ENCODE measurements at places on chromosomes 5 and 9.

DNA sequence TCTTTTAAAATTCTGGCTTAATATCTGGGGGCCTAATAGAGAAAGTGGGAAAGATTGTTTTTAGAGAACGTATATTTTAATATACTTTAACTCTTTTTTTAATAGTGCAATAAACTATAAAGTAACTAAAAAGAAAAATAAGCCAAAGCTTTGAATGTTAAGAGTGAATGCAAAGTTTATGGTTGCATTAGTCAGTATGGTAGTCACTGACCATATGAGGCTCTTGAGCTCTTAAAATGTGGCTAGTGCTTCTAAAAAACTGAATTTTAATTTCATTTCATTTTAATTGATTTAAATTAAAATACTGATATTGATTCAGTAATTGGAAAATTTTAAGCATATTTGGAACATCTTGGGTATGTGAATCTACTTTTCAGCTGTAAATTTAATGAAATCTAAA, 310.7 kb downstream of the PJA2 start:
- no peak for DNase-seq

DNA sequence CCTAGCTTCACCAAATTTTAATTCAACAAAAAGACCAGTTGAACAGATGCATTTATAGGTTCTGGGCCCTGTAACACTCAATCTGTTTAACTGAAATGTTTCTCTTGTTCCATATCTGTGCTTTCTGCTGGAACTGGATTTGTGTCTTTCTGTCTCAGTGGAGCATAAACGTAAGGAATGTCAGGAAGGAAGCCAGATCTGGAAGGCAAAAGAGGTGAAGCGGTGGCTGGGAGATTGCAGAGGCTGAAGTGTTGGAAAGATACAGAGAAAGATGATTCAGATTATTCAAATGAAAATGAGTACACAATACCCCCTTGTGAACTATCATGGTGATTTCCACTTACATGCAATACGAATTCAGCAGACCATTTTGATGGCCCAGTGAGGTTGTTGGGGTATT, 406.8 kb downstream of the BRINP1 start:
- DNase-seq = no peak

DNA sequence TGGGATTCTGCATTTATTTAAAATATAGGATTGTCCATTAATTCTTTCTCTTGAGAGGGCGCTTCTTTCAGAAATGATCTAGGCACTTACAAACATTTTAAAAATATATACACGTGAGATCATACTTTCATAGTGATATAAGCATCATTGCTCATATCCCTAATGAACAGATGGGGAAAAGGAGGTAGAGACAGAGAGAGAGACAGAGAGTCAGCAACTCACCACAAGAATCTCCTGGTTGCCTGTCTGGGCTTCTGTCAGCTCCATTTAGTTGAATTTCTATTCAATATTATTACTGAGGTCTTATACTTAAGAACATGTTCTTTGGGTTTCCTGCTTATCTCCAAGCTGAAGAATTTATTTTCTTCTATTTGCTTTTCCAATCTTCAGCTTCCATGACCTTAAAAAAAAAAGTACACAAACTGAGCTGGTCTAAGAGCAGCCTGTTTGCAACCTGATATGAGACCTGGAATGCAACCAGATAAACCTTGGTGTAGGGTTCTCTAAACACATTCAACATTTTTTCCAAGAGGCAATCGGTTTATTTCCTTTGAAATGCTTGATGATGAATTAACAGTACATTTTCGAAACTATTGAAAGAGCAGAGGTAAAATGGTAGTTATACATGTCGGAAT, 51.6 kb upstream of the LIFR start:
- no peak for DNase-seq

DNA sequence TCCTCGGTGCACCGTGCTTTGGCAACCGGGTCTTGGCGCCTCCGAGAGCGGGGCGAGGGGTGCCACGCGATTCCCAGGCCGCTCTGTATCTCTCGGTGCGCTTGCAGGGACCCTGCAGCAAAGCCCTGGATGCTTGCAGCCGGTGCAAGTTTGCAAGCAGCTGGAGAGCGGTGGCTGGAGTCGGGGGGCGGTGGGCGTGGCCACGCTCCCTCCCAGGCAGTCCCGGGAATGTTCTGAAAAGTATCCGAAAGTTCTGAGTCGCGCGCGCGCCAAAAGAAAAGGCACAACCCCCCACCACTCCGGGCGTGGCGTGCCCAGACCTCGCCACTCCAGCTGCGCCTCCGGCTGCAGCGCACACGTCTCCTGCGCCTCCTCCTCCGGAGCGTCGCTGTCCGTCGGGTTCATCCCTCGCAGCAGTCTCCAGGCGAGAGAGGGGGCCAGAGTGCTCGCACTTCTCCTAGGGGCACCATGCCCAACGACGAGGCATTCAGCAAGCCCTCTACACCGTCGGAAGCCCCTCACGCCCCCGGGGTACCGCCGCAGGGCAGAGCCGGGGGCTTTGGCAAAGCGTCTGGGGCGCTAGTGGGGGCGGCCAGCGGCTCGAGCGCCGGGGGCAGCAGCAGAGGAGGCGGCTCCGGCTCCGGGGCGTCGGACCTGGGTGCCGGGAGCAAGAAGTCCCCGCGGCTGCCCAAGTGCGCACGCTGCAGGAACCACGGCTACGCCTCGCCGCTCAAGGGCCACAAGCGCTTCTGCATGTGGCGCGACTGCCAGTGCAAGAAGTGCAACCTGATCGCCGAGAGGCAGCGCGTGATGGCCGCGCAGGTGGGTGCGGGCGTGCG, at the start of gene DMRT1:
Gene DMRT1, plus strand, starts transcription at position 327 of the 839 bp plus-strand sequence. Its CDS starts 142 bp downstream, at position 469.
- no peak for DNase-seq

GRCh38 chr5:140346348-140347221, at the start of gene HBEGF:
Gene HBEGF (minus strand): TSS chr5:140346603. CDS start chr5:140346328, 275 bp downstream.
- DNase-seq = peak; percentile 86

GRCh38 chr5:133933169-133933509, 35.3 kb downstream of the C5orf15 start:
- no peak for DNase-seq

- no peak for DNase-seq
These were observed 8.5 kb downstream of the ARL15 start for GRCh38 chr5:54301849-54302248.

DNA sequence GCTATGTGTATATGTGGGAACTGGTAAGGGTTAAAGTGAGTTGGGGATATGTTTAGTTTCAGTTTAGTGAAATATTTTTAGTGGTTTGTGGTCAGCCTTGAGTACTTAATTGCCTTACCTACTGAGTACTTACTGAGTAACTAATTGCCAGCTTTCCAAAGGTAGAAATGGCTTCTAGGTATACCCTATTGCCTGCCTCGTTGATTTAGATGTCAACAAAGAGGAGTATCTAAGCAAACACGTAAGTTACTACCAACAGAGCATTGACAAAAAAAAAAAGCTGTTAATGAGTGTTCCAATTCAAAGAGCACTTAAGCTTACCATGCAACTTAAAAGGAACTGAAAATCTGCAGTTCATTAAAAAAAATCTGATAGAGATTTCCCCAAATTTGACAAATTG, 8.8 kb downstream of the ATP10B start:
- DNase-seq = no peak

- DNase-seq = peak; percentile 4
These were observed 34.0 kb upstream of the FGF1 start for GRCh38 chr5:142719836-142720370.

DNA sequence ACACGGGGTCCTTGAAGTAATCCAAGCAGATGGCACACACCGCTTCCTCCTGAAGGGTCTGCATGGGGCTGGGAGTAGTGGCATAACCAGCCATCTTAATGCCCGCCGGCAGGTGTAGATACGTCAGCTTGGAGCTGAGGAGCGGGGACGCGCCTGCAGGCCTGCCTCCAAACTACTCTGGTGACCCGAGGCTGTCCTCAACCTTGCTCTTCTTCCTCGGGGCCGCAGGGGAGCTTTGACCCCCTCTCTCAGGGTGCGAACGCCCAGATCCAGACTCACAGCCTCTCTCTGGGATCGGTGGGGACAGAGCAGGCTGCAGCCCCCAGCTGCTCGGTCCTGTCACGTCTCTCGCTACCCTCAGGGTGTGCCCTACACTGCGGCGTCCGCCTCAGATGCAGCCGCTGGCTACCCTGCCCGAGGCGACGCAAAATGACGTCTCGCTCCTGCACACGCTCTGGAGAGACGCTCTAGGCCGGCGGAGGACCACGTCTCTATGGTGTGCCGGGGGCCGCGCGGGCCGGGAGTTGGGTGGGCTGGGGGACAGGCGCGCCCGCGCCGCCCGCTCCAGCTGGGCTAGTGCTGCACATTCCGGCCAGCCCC, at the start of gene TRIM52:
Gene TRIM52, minus strand, starts transcription at position 424 of the 600 bp plus-strand sequence. Its CDS starts 330 bp downstream, at position 94.
- DNase-seq = peak; percentile 94

GRCh38 chr5:158058208-158059120, 199.5 kb upstream of the CLINT1 start:
- DNase-seq = no peak

DNA sequence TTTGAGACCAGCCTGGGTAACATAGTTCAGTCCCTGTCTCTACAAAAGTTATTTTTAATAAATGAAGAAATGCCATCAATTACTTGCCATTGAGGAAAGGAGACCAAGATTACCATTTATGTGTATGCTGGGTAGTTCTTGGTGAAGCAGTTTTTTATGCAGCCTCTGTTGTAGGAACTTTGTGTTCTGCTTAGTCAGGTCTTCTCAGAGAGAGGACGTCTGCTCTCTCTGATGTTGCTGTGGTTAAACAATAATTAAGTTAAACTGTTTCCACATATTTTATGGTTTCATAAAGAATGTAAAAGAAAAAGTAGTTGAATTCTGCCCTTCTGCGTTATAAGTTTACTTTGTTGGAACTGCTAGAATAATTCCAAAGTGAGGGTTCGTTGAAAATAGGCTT, 210.5 kb downstream of the KDM4C start:
- no peak for DNase-seq

GRCh38 chr5:144191998-144192397, 21.3 kb downstream of the KCTD16 start:
- no peak for DNase-seq

GRCh38 chr5:67996596-67996995, 219.0 kb upstream of the PIK3R1 start:
- DNase-seq = no peak

DNA sequence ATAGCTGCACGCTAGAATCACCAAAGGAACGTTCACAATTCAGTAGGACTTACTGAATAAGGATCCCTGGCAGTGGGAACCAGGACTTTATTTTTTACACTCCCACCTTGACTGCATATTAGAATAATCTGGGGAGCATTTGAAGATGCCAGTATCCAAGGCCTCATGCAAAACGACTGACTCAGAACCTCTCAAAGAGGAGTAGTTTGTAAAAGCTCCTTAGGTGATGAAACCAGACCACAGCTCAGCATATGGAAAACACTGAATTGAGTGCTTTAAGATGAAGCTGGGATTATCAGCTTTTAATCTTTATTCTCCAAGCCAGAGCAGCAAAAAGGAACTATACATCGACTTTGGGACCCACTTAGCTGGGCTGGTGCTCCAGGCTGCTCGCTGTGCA, 288.3 kb downstream of the MLLT3 start:
- DNase-seq = no peak

DNA sequence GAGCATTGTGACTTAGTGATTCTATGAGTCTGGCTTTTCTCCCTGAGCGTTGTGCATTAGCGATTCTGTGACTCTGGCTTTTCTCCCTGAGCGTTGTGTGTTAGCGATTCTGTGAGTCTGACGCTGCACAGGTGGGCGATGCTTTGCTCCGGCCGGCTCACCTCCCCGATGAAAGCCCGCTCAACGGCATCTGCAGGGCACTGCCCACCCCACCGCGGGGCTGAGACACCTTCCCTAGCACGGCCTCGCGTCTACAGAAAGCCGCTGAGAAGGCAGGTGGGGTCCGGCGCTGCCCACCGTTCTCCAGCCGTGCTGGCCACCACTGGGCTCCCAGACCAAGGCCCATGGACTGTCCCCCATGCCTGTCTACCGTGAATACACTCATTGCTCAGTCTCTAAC, 12.8 kb upstream of the SLC9A3 start:
- no peak for DNase-seq

DNA sequence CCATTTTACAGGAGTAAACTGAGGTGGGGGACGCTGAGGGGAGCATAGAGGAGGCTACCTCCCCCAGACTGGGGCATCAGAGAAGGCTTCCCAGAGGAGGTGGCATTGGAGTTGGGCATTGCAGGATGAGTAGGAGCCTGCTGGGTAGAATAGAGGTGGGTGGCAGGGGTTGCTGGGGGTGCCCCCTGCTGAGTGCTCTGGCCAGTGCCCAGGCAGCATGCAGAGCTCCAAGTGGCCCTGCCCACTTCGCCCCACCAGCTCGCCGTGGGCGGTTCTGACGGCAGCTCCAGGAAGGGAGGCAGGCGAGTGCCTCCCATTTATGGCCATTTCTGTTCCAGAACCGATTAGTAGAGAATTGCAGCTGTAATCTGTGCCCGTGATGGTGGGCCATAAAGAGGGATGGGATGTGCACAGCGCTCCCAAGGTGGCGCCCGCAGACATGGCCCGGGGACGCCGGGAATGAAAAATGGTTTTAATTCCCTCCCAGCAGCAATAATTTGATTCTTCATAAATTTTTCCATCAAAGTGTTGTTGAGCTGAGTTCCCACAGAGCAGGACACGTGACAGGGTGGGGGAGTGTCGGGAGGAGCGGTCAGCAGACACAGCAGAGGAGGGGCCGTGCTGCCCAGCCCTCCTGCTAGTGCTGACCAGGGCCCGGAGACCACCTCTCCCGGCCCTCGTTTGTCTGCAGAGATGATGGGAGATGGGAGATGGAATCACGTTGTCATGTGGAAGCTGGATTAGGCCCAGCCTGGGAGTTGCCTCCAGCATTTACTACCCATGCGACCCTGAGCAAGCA, 75.5 kb downstream of the LMX1B start:
- no peak for DNase-seq

- DNase-seq = no peak
These were observed 42.8 kb downstream of the BAAT start for GRCh38 chr9:101341958-101342357.

DNA sequence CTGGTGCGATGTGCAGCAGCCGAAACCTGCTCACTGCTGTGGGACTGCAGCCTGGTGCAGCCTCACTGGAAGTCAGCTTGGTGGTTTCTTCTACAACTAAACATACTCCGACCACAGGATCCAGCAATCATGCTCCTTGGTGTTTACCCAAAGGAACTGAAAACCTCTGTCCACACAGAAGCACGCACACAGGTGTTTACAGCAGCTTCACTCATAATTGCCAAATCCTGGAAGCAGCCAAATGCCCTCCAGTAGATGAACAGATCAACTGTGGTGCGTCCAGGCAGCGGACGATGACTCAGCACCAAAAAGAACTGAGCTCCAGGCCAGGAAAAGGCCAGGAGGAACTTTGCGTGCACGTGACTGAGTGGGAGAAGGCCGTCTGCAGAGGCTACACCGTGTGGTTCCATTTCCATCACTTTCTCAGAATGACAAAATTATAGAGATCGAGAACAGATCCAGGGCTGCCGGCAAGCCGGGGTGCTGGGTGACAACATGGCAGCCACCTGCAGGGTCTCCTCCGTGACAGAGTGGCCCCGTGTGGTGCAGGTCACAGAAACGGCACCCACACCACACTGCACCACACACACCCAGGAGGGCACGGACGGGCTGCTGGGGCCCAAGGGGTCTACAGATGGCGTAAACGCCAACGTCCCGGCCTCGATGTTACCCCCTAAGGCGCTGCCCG, 23.1 kb upstream of the NSMF start:
- no peak for DNase-seq

DNA sequence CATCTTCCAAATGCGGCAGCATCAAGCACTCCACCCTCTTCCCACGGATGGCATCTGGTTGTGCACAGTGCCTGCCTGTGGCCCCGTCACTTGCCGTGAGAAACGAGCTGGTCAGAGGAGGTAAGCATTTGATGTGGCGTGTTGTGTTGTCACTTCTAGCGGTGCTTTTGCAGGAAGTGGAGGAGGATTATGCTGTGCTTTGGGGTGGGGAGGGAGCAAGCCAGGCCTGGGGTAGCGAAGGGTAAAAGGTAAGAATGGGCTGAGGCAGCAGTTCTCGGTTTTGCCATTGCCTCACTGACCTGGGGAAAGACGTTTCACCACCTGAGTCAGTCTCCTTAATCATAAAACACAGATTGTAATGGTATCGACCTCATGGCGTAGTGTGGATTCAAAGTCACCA, 2.3 kb upstream of the POMT1 start:
- no peak for DNase-seq
